Fibroblast of skin of abdomen (primary cell): ENCODE measurements at places on chromosomes 2 and 18.

GRCh38 chr2:107804608-107805498, 21.8 kb upstream of the RGPD4 start:
- peak; percentile 5 for DNase-seq

- no peak for DNase-seq
Measured at GRCh38 chr2:100269889-100270288, 52.4 kb downstream of the LONRF2 start.

DNA sequence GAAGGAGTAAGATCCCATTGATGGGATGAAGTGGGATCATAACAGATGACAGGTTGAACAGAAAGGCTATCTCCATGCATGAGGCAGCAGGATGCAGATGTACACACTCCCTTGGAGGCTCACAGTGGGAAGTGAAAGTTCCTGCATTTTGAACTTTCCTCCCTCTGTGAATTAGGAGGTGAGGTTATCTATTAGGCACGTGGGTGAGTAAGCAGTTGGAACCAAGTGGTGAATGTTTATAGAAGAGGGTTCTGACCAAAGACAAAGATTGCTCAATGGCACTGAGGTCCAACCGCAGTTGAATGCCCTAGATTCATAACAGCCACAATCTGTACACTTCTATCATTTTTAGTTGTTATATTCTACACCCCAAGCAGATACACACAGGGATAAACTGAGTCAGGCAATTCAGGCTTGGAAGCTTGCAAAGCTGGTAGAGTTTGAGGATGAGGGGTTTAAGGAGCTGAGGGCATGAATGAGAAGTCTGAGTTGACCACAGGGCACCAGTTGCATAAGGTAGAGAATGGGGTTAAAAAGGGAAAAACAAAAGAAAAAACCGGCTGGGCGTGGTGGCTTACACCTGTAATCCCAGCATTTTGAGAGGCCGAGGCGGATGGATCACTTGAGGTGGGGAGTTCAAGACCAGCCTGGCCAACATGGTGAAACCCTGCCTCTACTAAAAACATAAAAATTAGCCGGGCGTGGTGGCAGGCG, 7.1 kb upstream of the KCMF1 start:
- DNase-seq: peak; percentile 53

DNA sequence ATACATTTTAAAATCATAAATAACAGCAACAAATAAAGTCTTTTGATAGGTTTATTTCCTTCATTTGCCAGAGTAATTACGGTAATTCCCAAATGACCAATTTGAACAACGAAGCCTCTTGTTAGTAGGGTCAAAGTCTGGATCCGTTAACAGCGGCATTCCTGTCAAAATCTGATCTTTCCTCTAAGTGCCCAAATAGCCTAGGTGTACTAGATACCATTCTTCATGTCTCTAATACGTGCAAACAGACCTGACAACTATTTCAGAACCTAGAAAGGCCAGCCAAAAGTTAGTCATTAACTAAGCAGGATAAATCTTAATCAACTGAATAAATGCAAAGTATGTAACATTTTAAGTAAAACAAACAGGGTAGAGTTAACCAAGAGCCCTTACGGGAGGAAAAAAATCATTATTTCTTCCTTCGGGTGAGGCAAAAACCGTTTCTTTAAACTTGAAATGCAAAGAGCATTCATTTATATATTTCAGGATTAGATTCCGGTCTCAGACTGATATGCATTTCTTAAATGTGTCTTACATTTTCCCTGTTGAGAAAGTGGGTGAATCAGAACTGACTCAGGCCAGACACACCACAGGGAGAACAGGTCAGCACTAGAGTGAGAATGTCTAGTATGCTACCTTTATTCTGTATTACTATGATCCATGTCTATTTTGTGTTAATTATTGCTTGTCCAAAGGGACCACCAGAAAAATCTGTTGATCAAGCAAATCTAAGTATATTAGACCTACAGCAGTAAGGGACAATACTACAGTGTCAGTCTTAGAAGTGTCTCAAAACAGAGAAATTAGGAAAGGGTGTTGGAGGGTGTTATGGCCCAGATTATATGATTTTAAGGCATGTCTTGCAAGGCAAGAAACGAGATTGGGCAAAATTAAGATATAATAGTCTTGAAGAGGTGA, 141.5 kb upstream of the NDUFV2 start:
- peak; percentile 75 for DNase-seq

GRCh38 chr2:224847381-224847780, 131.2 kb upstream of the CCDC195 start:
- no peak for DNase-seq

- DNase-seq: peak; percentile 35
Measured at GRCh38 chr18:69689121-69689759, 258.4 kb downstream of the CD226 start.

DNA sequence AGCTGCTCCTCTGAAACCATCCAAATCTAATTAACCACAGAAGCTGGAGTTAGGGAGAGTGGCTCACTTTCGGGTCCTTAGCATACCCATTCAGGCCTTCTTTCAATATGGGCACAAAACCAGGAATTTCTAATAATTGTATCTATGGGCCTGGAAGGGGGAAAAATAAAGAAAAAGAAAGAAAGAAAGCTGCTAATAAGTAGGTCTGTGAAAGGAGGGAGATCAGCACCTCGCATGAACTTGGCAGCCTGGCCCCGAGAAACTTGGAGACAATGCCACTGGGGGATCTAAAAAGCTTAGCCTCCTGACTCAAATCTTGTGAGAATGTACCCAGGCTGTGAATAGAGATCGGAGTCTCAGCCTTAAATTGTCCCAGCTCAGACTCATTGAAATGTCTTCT, 252.1 kb upstream of the SLC14A2 start:
- no peak for DNase-seq

DNA sequence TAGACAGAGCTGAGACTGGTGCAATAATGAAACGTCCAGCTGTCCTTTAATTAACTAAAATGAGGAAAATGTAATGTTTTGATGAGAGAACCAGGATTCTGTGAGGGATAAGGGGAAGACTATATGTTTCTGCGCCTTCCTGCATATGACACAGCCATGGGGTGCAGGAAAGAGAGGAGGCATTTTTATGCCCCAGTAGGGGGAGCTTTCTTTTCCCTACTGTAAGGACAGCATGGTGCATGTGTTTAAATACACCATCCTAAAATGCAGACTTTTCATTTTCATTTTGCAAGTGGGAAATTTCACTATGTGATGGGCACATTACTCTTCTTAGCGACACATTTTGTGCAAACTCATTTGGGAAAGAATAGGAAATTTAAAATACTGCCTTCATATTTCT, 446.1 kb downstream of the ARHGAP15 start:
- peak; percentile 7 for DNase-seq

- no peak for DNase-seq
Measured at GRCh38 chr2:128791120-128791984, 472.7 kb upstream of the HS6ST1 start.

GRCh38 chr2:42031281-42032223, 16.3 kb upstream of the PKDCC start:
- peak; percentile 53 for DNase-seq

DNA sequence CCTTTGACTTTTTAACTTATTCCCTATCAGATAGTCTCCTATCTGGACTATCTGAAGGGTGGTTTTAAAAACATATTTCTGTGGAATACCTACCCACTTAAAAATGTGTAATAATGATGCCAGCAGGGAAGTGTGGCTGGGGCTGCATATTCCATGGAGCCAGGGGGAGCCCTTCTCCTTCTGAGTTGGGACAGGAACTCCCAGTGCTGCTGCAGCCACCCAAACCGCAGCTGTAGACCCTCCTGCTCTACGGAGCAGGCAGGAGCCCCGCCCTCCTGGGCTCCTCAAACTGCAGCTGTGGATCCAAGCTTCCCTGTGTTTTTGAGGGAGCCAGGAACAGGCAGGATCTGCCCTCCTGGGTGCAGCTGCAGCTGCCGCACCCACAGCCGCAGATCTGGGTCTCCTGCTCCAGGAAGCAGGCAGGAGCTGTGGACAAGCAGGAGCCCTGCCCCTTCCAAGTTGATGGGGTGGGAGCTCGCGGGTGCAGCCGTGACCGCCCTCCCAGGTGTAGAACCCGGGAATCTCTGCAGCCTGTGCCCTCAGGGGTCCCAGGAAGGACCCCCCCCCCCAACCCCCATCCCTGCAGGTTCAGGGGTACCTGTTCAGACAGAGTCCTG, 57.8 kb downstream of the PDK1 start:
- no peak for DNase-seq

- DNase-seq: no peak
Measured at GRCh38 chr2:235896061-235896460, 272.1 kb downstream of the GBX2 start.

DNA sequence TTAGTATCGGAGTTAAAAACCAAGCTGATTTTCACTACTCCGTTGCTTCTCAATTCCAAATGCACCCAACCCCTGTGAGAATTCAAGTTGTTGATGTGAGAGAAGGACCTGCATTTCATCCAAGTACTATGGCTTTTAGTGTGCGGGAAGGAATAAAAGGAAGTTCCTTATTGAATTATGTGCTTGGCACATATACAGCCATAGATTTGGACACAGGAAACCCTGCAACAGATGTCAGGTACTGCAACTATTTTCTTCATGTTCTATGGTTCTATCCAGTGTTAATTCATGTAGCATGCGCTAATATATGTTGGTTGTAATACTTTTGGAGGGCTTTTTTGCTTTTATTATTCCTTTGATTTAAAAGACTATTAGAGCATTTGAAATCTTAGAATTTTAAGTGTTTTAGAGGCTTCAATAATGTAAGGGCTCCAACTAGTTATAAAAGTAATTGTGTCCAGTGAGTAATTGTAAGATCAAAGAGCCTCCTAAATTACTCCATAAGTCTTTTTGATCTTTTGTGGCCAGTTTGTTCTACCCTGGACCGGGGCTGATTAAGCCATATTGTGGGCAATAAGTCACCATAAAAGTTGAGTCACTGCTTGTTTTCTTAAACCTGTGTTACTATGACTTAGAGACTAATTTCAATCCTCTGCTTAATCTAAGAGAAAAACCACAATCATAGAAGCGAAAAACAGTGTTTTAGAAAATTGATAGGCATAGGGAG, 22.9 kb downstream of the DSG4 start:
- no peak for DNase-seq

DNA sequence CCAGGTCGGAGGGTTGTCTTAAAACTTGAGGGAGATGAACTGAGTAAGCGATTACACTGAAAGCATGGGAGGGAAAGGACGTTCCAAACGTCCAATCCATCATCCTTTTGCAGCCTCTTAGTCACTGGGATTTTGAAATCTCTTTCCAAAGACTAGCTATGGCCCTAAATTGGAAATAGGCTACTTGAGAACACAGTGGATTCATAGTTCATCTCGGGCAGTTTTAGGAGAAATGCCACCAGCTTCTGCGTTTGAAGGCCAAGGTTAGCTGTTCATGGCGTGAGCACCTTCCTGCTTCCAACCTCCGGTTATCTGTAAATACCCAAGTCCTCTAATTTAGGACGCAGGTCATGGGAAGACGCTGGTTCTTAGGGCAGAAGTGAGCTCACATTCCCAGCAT, 821 bp upstream of the EML6 start:
- DNase-seq: peak; percentile 60

DNA sequence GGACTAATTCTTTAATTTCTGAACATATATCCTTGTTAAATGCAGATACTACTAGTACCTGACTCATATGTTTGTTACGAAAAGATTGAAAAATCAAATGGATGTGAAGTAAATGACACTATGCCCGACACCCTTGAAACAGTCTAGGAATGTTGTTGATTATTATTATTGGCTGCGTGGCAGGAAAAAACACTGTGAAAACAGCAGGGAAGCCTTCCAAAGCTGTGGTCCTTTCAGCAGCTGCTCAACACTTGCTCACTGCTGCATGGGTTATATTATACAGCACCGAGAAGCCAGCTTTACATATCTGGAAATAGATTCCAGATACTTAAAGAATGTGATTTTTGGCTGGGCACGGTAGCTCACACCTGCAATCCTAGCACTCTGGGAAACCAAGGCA, 26.5 kb downstream of the CRYGD start:
- DNase-seq: peak; percentile 7

DNA sequence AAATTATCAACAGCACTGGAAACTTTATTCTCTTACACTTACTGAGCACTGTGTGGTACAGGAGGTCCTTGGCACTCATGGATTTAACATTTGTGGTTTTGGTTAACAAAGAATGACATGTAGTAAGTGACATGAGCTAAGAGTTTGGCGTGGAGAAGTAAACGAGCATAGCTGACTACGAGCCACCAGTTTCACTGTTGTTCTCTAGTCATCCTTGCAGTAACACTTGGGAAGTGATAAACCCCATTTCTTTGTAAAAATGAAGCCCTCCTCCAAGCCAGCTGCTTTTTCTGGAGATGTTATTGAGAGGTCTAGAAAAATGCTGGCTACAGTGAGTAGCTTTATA, 32.7 kb downstream of the QPCT start:
- peak; percentile 63 for DNase-seq

GRCh38 chr2:215969131-215969841, 44.1 kb downstream of the MREG start:
- no peak for DNase-seq

DNA sequence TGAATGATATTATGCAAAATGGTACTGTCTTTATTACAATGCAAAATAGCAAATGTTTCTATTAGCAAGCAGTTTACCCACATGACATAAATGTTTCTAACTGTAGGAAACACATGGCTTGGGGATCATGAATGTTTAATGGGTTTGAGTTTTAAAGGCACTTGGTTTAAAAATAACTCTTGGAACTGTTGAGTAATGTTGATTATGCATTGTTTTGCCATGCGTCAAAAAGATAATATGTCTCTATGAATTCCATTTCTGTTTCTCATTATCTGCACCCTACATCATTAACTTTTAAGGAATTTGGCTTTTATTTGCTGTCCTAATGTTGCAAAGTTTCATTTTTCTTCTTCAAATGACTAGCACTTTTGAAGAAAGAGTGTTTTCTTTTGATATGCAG, 1355.5 kb downstream of the SUCLG1 start:
- peak; percentile 93 for DNase-seq

GRCh38 chr2:98847853-98848252, 88.2 kb downstream of the CRACDL start:
- no peak for DNase-seq

GRCh38 chr2:58688813-58689212, 447.7 kb upstream of the FANCL start:
- DNase-seq: no peak

DNA sequence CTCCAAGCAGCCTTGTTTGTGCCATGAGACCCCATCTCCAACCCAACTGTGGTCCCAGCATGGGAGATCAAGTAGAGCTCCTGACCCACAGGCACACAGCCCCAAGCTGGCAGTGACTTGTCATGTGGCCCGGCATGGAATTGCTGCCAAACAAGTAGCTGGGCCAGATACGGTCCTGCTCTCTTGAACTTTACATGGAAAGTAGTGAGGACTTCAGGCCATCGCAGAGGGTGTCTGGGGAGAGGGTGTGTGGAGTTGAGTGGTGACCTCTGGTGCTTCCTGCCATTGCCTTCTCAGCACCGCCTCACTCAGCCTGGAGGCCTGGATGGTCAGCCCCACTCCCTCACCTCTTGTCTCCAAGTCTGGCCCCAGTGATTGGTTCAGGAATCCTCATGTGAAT, 10.9 kb upstream of the SLC4A3 start:
- DNase-seq: no peak

- DNase-seq: peak; percentile 28
Measured at GRCh38 chr2:62461707-62462106, 44.3 kb downstream of the TMEM17 start.

GRCh38 chr18:37502036-37502435, 63.6 kb downstream of the CELF4 start:
- no peak for DNase-seq

- no peak for DNase-seq
Measured at GRCh38 chr2:26352892-26353291, 6.3 kb upstream of the ADGRF3 start.
